ENCODE measurements at places on chromosomes 6 and 20.

DNA sequence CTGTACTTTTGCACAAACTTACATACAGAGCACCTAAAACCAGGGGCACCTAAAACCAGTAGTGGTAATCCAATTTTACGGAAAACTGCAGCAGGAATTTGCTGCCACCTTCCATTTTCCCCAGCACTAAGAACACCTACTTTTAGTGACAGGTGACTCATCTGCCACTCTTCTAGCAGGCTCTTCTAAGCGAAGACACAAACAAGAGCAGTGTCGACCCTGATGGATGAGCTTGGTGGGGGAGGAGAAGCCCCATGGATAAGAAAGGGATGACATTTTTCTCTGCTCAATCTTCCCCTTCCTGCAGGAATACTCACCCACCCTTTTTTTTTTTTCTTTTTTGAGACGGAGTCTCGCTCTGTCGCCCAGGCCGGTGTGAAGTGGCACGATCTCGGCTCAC is 116.9 kb downstream of the GMPR start:
- no peak for DNase-seq

- DNase-seq, result no peak
Observed at GRCh38 chr6:133959667-133960368, 6.8 kb downstream of the TBPL1 start.

GRCh38 chr20:64112691-64113443 is 5.5 kb upstream of the NPBWR2 start:
- DNase-seq, result no peak

- no peak for DNase-seq
Observed at GRCh38 chr6:136487759-136488425, 62.3 kb downstream of the MAP7 start.

GRCh38 chr6:92341201-92341600 is 1078.2 kb downstream of the EPHA7 start:
- no peak for DNase-seq

DNA sequence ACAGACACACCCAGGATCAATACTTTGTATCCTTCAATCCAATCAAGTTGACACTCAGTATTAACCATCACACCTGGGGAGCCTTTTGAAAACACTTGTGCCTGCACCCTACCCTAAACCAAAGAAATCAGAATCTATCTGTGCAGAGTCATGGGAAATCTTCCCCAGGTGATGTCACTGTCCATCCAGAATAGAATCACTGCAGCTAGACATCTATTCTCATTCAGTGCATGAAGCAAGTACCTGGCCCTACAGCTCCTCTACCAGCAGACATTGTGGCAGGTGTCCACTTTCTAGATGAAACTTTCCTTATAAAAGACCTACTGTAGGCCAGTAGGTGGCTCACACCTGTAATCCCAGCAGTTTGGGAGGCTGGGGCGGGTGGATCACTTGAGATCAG is 262.4 kb upstream of the MARCKS start:
- DNase-seq, result no peak

- DNase-seq, result no peak
Observed at GRCh38 chr20:43306837-43307236, 117.1 kb upstream of the PTPRT start.

- no peak for DNase-seq
Observed at GRCh38 chr6:69696273-69696672, 100.5 kb downstream of the LMBRD1 start.

DNA sequence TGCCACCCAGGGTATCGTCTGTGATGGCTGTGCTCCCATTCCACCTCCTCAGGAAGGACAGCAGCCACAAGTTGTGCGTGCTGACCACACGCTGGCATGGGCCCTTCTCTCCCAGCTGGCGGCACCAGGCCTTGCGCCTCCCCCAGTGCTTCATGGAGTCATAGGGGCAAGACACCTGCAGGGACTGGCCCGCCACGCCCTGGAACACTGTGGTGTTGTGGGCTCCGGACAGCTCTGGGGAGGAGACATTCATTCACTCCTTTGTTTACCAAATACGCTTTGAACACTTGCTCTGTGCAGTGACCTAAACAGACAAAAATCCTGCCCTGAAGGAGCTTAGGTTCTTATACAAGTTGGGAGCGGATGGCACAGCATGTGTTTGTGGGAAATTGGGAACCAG is 1.5 kb downstream of the TREM2 start:
- no peak for DNase-seq

DNA sequence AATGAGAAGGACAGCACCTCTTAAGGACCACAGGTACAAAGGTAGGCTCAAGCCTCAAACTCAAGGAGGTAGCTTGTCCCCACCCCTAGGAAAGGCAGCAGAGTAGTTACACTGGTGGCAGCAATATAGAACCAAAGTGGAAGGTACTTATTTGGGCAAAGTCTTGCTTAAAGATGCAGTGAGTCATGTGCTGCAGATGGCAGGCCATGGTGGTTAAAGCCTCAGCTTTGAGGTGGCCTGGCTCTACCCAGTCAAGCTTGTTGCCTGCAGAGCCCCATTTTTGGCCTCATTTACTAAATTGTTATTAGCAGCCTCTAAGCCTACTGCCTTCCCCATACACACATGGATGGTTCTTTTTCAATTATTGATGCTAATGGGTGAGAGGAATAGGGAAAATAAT is 146.0 kb downstream of the ELOVL4 start:
- no peak for DNase-seq

DNA sequence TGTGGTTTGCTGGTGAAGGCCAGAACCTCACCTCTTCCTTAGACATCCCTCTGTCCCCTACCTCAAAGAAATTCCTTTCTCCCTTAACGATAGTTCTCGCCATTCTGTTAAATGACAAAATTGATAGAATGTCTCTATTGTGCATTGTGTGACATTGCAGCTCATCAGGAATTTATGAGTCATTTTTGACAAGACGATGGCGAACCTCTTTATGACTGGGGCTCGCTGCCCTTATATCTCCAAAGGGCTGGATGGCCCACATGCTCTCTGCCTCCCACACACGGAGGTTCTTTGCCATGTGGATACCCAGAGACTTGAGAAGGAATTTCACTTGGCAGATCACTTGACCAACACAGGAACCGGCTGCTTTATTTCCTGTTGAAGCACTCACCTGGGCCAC is 66.8 kb upstream of the RPS6KA2 start:
- no peak for DNase-seq

DNA sequence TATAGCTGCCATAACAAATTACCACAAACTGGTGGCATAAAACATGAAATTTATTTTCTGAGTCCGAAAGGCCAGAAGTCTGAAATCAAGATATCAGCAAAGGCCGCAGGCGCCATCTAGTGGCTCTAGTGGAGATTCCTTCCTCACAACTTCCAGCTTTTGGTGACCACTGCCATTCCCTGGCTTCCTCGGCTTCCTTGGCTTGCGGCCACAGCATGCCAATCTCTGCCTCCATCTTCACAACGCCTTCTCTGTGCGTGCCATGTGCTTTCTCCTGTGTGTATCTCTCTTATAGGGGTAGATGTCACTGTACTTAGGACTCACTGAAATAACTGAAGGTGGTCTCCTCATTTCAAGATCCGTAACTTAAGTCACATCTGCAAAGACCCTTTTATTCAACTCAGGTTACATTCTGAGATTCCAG is 5.4 kb upstream of the PLAGL1 start:
- no peak for DNase-seq

DNA sequence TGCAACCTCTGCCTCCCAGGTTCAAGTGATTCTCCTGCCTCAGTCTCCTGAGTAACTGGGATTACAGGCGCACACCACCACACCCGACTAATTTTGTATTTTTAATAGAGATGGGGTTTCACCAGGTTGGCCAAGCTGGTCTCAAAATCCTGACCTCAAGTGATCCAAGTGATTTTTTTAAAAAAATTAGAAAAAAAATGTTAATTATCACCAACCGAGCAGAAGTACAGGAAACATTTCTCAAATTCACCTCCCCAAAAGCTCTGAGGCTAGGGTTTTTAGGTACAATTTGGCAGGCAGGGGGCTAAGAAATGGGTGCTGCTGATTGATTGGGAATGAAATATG is 14.9 kb upstream of the SLC22A16 start:
- no peak for DNase-seq
